Posterior vena cava (tissue), 2 donors: ENCODE measurements at places on chromosomes 5 and 9. TPM values are rescaled to one million over a fixed set of nuclear protein-coding genes. Genes with fewer than 3 reads are reported as not detected.

LCN15 gene
- total RNA-seq: not detected

NKD2 gene
- 5.0 TPM for total RNA-seq

GRM6 gene
- not detected for total RNA-seq

KIAA1958 gene
- total RNA-seq: 5.8 TPM

NRARP gene
- 9.0 TPM for total RNA-seq

BAAT gene
- total RNA-seq: not detected

DRD1 gene
- total RNA-seq: 0.29 TPM

SLC34A3 gene
- not detected for total RNA-seq

CORO2A gene
- total RNA-seq: 0.95 TPM

MLANA gene
- total RNA-seq: not detected

KCNMB1 gene
- 48.6 TPM for total RNA-seq

PKD2L2 gene
- total RNA-seq: not detected

HTR1A gene
- total RNA-seq: not detected

BARHL1 gene
- not detected for total RNA-seq

IFNB1 gene
- total RNA-seq: not detected

KIF12 gene
- not detected for total RNA-seq

ACSL6 gene
- total RNA-seq: 0.32 TPM

SPINK6 gene
- not detected for total RNA-seq

ANKRD31 gene
- total RNA-seq: 0.19 TPM

LIX1 gene
- not detected for total RNA-seq

TYRP1 gene
- total RNA-seq: 0.28 TPM

PLPP6 gene
- 4.3 TPM for total RNA-seq

TTC16 gene
- total RNA-seq: 0.09 TPM

GABRA6 gene
- not detected for total RNA-seq

PAPPA gene
- total RNA-seq: 15.3 TPM

SV2C gene
- total RNA-seq: 0.05 TPM

FBP2 gene
- total RNA-seq: not detected
